Natural killer cell treated with Interleukin-12 subunit alpha and Interleukin-12 subunit beta and Interleukin-15 and Interleukin-18, amount 100 ng/mL, for 72 hours (primary cell): ENCODE measurements at places on chromosomes 4 and X. TPM values are rescaled to one million over a fixed set of nuclear protein-coding genes. Genes with fewer than 3 reads are reported as not detected.

DNA sequence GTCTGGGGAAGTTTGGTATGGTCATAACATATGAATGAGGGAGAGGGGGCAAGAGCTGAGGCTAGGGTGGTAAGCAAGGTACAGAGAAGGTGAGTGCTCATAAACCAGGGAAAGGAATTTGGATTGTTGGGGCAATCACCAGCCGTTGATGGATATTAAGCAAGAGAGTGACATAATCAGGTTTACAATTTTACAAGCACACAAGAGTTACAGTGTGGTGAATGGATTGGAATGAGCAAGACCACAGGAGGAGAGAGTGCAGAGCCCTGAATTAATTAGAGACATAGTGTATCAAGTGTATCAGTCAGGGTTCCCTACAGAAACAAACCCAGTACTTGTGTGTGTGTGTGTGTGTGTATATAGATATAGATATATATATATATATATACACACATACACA, 18.7 kb upstream of the FMR1NB start:
- peaks cover 17% of the 10 kb centered on the region for H3K27me3 ChIP-seq
- H3K36me3 ChIP-seq, result peaks cover 4% of the 10 kb centered on the region
- H3K27ac ChIP-seq, result no peak overlapping the region
- no peak for DNase-seq

DNA sequence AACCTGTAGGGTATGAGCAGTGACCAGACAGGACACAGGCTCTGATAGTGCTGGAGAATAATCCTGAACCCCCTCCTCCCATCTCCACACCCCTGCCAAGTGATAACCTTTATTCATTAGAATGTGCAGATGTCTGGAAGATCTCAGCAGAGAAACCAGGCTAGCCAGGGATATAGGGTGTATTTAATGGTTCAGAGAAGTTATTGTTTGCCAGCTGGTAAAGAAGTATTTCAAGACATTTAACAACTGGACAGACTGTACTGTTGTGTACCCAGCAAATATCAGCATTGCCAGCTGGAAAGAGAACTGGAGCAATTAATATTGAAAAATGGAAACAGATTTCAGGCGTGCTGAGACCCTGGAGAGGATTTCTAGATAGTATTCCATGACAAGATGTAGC, 94.5 kb downstream of the RASGEF1B start:
- DNase-seq, result no peak
- no peaks in the 10 kb centered on the region for H3K36me3 ChIP-seq
- H3K27me3 ChIP-seq, result peaks cover 19% of the 10 kb centered on the region
- H3K4me1 ChIP-seq, result no peaks in the 10 kb centered on the region
- H3K27ac ChIP-seq, result no peak overlapping the region

The PNMA6F gene
- total RNA-seq, result not detected

DNA sequence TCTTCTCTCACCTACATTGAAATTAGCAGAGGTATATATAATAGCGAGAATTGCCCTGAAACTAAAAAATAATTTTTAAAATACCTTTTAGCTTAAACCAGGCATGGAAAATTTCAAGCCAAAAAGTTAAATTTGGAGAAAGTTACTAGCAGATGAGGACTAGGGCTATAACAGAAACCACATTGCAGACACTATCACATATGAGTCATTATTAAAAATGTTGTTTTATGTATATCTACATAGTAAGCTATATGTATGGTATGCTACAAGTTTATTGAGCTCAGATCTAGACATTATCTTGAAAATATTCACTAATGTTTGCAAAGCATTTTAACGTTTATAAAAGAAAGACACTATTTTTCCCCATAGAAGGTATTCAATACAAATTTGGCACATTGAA, 147.8 kb downstream of the PAPSS1 start:
- H3K27ac ChIP-seq, result no peak overlapping the region
- DNase-seq, result no peak
- no peak overlapping the region for H3K4me3 ChIP-seq
- H3K27me3 ChIP-seq, result no peaks in the 10 kb centered on the region

The ABCE1 gene
- total RNA-seq, result 119 TPM

The IL13RA1 gene
- total RNA-seq, result 0.19 TPM

The SLC16A2 gene
- not detected for total RNA-seq

DNA sequence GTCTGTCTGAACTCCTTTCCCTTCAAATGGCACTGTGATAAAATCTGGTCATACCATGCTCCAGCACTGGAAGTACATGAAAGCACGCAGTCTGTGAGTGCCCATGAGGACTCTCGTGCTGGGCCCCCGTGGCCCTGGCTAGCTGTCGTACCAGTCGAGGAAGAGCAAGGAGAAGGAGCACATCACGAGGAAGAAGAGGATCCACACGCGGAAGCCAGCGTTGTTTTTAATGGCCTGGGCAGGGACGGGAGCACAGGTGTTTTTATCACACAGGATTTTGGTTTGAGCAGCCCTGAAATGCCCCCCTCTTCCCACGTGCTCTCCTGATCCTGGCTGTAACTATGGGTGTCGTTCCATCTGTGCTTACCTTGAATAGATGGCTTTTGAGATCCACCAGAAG, 33.0 kb downstream of the NSG1 start:
- H3K27ac ChIP-seq, result no peak overlapping the region
- DNase-seq, result no peak
- H3K4me1 ChIP-seq, result no peaks in the 10 kb centered on the region

The F8A2 gene
- total RNA-seq, result not detected

GRCh38 chr4:114780205-114780604, 181.6 kb downstream of the UGT8 start:
- no peaks in the 10 kb centered on the region for H3K27me3 ChIP-seq
- no peak for DNase-seq
- no peaks in the 10 kb centered on the region for H3K36me3 ChIP-seq
- H3K27ac ChIP-seq, result no peak overlapping the region
- no peaks in the 10 kb centered on the region for H3K4me1 ChIP-seq

GRCh38 chr4:22670956-22671355, 21.8 kb upstream of the GBA3 start:
- H3K4me1 ChIP-seq, result peaks cover 20% of the 10 kb centered on the region
- no peaks in the 10 kb centered on the region for H3K27me3 ChIP-seq
- H3K36me3 ChIP-seq, result no peaks in the 10 kb centered on the region

The CORIN gene
- total RNA-seq, result not detected

DNA sequence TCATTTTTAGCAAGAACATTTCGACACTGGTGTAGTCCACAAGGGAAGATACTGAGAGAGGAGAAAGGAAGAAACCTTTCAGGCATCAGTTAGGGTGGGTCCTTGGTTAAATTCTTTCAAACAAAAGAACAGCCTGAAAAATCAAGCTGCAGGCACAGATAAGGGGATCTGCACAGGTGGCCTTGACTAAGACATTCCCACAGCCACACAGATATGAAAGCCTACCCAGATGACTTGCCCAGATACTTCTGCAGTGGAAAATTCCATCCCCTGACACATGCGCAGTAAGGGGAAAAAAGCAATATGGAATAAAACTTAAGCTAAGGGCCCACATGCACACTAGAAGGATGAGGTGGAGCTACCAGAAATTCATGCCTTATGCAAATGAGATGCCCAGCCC, 8.9 kb upstream of the TMEM165 start:
- no peak for DNase-seq
- H3K27me3 ChIP-seq, result no peaks in the 10 kb centered on the region
- no peaks in the 10 kb centered on the region for H3K36me3 ChIP-seq
- H3K4me1 ChIP-seq, result peaks cover 5% of the 10 kb centered on the region
- H3K4me3 ChIP-seq, result no peak overlapping the region
- no peak overlapping the region for H3K27ac ChIP-seq

DNA sequence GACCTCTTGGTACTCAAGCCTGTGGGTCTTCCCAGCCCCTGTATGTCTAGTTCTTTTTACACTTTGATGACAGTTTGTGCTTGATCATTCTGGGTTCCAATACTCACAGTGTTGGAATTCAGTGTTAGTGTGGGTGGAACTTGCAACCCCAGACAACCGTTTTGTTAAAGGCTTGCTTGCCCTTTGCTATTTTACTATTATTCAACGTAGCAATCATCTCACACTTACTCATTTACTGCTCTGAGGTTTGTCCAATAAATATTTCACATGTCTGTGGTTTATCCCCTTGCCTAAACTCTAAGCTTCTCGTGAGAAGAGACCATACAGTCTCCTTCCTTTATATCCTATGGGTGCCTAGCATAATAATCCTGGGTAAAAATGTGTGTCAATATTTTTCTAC, 15.3 kb downstream of the CCNG2 start:
- H3K4me1 ChIP-seq, result peaks cover 16% of the 10 kb centered on the region
- H3K36me3 ChIP-seq, result peaks cover 11% of the 10 kb centered on the region
- no peak overlapping the region for H3K27ac ChIP-seq
- H3K27me3 ChIP-seq, result peaks cover 8% of the 10 kb centered on the region

The TAF1 gene
- 35.6 TPM for total RNA-seq

DNA sequence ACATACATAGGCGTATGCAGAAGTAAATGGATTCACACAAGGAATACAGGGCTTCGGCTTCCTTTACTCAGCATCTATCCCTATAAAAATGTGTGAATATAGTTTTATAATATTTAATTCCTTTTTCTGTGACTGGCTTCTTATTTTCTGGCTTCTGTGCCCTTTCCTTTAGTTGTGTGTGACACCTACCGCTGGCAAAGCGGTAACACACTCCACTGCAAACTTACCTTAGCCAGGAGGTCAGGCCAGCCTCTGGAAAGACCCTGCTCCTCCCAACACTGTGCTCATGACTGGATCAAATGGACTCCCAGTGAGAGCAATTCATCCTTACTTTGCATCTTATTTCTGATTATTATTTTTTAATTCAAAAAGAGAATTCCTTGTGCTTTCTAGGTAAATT, 244.2 kb downstream of the ANK2 start:
- no peak overlapping the region for H3K27ac ChIP-seq
- no peaks in the 10 kb centered on the region for H3K36me3 ChIP-seq
- H3K27me3 ChIP-seq, result no peaks in the 10 kb centered on the region
- DNase-seq, result no peak
- H3K4me1 ChIP-seq, result no peaks in the 10 kb centered on the region

The TAF7L gene
- total RNA-seq, result 0.84 TPM

DNA sequence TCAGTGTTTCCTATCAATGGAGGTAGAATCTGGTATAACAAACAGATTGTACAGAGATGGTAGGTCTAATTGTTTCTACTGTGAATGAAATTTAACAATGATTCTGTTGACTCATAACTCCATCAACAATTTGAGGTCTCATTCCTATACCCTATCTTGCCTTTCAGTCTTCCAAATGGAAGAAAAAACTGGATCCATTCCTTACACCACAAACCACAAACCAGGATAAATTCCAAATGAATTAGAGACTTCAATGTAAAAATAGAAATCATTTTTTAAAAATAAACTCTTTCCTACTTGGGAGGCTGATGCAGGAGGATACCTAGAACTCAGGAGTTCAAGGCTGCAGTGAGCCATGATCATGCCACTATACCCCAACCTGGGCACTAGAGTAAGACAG, 114.4 kb upstream of the WDR44 start:
- H3K27ac ChIP-seq, result no peak overlapping the region
- H3K27me3 ChIP-seq, result no peaks in the 10 kb centered on the region
- no peaks in the 10 kb centered on the region for H3K4me1 ChIP-seq
- no peak overlapping the region for H3K4me3 ChIP-seq
- no peaks in the 10 kb centered on the region for H3K36me3 ChIP-seq

- H3K27ac ChIP-seq, result no peak overlapping the region
- H3K4me1 ChIP-seq, result no peaks in the 10 kb centered on the region
- DNase-seq, result no peak
- H3K36me3 ChIP-seq, result no peaks in the 10 kb centered on the region
These were observed 232.3 kb downstream of the FRMPD4 start for GRCh38 chrX:12370497-12370986.

GRCh38 chrX:53795576-53795975, 109.1 kb upstream of the HUWE1 start:
- no peak overlapping the region for H3K4me3 ChIP-seq
- H3K4me1 ChIP-seq, result peaks cover 18% of the 10 kb centered on the region
- H3K27me3 ChIP-seq, result peaks cover 7% of the 10 kb centered on the region
- H3K36me3 ChIP-seq, result peaks cover 9% of the 10 kb centered on the region

DNA sequence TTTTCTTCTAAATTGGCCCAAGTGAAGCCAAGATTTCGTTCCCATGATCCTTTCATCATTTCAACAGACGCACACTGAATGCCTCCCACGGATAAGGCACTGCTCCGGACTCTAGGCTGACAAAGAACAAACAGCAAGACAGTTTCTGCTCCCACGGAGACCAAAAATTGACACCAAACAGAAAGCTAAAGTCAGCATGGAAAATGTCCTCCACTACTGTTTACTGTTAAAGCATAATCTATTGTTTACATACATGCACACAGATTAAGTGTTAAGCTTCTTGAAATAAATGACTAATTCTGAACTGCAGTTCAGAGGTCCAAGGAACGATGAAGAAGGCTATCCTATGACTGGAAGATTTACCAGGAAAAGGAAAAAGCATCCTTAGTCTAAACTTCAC, 199.6 kb downstream of the AASDH start:
- no peaks in the 10 kb centered on the region for H3K36me3 ChIP-seq
- H3K4me3 ChIP-seq, result no peak overlapping the region
- no peaks in the 10 kb centered on the region for H3K4me1 ChIP-seq
- no peak overlapping the region for H3K27ac ChIP-seq
- DNase-seq, result no peak

DNA sequence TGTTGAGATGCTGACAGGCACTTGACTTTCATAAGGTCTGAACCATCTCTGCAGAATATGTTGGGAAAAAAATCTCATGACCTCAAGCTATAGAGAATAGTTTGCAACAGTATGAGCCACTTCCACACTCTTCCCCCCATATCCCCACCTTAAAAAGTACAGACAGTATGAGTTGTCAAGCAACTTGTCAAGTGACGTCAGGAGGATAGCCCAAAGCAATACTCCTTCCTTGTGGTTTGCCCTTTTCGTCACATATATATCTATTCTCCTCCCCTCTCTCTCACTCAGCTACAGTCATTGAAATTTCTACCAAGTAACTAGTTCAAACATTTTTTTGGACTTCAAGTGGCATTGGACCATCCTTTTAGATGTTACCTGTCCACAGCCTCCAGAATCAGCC, 67.7 kb downstream of the MCF2 start:
- DNase-seq, result no peak
- no peaks in the 10 kb centered on the region for H3K36me3 ChIP-seq
- H3K4me3 ChIP-seq, result no peak overlapping the region
- no peak overlapping the region for H3K27ac ChIP-seq
- H3K27me3 ChIP-seq, result peaks cover 21% of the 10 kb centered on the region

The PARM1 gene
- total RNA-seq, result 0.39 TPM

DNA sequence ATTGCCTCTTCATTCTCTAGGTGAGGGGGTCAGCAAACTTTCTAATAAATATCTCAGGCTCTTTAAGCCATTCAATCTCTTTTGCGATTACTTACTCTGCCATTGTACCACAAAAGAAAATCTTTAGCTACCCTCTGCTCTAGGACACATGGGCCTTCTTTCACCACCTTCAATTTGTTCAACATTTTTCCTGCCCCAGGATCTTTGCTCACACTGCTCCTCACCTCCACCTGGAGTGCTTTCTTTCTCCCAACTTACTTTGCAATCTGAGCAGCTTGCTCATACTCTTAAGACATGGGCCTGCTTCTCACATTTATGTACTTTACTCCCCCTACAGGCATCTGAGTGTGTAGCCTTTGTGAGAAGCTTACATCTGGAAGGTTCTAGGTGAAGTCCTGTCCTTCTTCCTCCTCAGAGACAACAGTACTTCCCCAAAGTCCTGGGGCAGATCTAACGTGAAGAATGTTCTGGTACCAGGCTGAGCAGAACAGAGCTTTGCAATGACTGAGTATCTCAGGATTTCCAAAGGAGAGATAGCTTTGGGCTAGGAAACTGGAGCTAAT, 55.0 kb upstream of the PRDM5 start:
- H3K4me1 ChIP-seq, result no peaks in the 10 kb centered on the region
- DNase-seq, result no peak
- no peaks in the 10 kb centered on the region for H3K36me3 ChIP-seq
- no peak overlapping the region for H3K4me3 ChIP-seq

GRCh38 chr4:127791391-127791790, 9.3 kb downstream of the HSPA4L start:
- H3K27me3 ChIP-seq, result peaks cover 17% of the 10 kb centered on the region
- no peaks in the 10 kb centered on the region for H3K4me1 ChIP-seq
- DNase-seq, result no peak
- no peak overlapping the region for H3K27ac ChIP-seq
- no peak overlapping the region for H3K4me3 ChIP-seq
